Activated naive CD4-positive, alpha-beta T cell (primary cell): ENCODE measurements at places on chromosomes 2 and 18.

- no peak for DNase-seq
Observed at GRCh38 chr2:228728961-228729360, 542.1 kb downstream of the PID1 start.

GRCh38 chr2:44109166-44109565, 59.5 kb upstream of the PPM1B start:
- no peak for DNase-seq

- DNase-seq = no peak
Observed at GRCh38 chr18:69567813-69568488, 167.3 kb downstream of the DOK6 start.

- DNase-seq = no peak
Observed at GRCh38 chr2:224687156-224687555, 29.0 kb downstream of the CCDC195 start.

GRCh38 chr2:219901155-219901554, 273.7 kb downstream of the SLC4A3 start:
- DNase-seq = no peak

DNA sequence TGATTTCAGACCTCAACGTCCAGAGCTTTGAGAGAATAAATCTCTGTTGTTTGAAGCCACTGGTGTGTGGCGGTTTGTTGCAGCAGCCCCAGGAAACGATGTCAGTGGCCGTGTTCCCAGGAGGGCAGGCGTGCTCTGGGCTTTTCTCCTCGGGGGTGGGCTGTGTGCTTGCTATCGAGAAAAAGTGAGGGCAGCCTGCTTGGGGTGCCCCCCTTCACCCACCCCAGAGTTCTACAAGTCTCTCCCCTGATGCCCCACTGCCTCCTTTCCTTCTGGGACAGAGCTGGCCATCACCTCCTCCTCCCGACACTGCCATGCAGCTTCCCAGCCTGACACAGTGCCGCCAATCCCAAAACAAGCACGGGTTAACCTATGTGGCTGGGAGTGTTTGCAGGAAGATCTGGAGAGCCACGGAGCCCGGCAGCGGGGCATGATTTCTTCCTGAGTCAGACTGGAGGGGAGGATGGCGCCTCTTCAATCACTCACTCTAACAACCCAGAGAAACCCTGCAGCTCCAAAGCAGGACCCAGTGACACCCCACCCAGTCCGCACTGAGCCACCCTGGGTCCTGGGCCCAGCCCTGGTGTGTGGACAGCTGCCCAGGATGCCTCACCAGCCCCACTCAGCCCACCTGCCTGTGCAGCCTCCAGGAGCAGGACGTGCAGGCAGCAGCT, 213.7 kb upstream of the RAB6C start:
- DNase-seq = no peak

DNA sequence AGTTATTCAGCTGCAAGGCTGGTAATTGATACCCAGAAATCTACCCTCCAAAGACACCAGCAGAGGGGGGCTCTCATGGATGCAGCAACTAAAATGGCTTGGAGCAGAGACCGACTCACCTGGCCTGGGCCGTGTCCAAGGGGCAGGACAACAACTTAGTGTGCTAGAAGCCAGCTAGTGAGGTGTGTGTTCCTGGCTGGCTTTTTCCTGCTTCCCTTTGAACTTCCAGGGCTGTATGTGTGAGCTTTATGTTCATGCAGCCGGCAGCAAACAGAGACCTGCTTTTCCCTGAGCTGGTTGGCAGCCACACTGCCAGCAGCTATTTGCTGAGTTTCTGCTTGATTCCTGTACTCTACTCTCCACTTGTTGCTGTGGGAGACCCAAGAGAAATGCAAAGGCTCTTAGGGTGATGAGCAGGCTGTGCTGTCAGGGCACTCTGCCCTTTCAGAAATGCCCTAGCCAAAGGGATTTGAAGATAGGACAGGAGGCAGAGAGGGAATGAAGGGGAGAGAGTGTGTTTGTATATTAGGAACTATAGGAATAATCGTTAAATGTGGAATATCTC, 23.7 kb upstream of the GRP start:
- DNase-seq = no peak
